ENCODE measurements at places on chromosomes 7 and 10.

- DNase-seq: no peak
Observed at GRCh38 chr10:62085821-62086220, 182.8 kb downstream of the RTKN2 start.

GRCh38 chr7:140698477-140698876 is 2.0 kb downstream of the NDUFB2 start:
- DNase-seq: no peak

DNA sequence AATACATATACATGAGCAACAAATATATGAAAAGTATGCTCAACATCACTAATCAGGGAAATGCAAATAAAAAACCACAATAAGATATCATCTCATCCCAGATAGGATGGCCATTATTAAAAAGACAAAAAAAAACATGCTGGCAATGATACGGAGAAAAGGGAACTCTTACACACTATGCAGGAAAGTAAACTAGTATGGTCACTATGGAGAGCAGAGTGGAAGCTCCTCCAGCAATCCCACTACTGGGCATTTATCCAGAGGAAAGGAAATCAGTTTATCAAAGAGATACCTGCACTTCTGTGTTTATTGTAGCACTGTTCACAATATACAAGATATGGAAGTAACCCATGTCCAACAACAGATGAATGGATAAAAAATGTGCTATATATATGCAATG is 217.5 kb downstream of the SDK1 start:
- no peak for DNase-seq

- DNase-seq: no peak
Observed at GRCh38 chr7:103009466-103010185, 65.0 kb downstream of the FBXL13 start.

DNA sequence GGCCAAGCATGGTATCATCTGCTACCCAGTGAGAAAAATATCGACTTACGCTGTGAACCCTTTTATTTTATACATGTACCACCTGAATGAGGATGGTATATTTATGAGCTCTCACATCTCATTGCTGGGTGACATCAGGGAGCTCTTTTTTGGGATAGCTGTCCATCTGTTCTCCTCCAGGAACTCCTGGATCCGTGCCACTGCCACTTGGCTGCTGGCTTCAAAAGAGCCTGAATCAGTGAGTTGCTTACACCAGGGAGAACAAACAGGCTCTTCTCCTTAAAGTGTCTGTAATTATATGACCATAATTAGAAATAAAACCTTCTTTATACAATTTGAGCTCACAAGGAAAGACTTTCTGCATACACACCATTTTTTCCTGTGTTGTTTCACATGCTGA is 106.2 kb downstream of the KAT6B start:
- no peak for DNase-seq

GRCh38 chr7:126569402-126569801 is 683.3 kb downstream of the GRM8 start:
- DNase-seq: no peak

DNA sequence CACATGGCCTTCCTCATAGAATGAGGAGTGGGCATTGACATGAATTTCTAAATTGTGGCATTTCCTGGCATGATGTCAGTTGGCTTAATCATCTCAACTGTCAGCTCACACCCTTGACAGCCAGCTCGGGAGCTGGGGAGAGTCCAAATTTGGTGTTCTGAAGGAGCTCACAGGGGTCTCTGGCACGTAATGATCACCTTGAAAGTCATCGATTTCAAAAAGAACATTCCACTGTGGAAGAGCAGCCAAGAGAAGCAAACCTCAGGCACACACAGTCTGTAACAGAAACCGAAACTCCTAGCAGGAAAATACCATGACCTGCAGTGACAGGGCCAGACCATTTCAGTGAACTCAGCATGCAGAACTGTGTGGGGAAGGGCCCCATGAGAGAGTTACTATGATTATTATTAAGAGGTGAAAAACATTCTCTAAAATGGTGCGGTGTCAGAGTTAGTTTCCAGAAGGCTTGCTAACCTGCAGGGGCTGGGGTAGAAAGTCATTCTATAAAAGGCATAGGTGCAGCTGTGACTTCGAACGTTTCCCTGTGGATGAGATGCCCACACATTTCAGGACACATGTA is 26.4 kb upstream of the KLF6 start:
- peak; percentile 56 for DNase-seq

GRCh38 chr10:93198401-93199131 is 124.9 kb downstream of the CYP26A1 start:
- DNase-seq: no peak

- no peak for DNase-seq
Observed at GRCh38 chr10:125823663-125824251, 411 bp downstream of the BCCIP start.

DNA sequence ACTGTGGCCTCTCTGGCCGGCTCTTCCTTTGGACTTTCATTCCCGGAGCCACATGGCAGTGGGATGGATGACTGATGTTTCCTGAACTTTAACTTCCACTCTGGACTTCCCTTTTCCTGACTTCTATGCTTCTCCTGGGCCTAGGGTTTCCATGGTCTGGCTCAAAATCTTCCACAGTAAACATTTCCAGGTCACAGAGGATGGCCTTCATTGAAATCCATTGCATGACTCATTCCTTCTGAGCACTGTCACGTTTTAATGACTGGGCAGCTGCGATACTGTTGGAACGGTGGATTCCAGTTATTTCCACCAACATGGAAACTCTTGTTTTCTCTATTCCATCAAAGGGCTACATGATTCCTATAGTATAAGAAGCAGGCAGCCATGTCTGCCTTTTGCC is 24.4 kb upstream of the ZNF273 start:
- no peak for DNase-seq

DNA sequence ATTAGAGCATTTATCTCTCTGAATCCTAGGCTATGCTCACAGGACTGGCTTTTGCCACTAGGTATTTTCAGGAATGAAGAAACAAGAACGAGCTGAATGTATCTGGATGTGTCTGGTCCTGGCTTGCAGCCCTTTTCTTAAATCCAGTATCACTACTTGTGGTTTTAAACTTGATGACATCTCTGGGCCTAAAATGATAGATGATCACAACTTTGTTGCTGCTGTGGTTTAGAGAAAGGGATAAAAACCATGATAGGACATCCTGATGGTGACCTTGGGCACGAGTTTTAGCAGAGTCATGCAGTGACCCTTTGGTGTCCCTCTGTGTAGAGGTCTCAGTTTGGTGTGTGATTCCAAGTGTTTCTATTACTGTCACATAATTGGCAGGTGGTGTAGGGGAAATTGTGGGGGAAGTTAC is 31.7 kb upstream of the SEMA3C start:
- DNase-seq: no peak

DNA sequence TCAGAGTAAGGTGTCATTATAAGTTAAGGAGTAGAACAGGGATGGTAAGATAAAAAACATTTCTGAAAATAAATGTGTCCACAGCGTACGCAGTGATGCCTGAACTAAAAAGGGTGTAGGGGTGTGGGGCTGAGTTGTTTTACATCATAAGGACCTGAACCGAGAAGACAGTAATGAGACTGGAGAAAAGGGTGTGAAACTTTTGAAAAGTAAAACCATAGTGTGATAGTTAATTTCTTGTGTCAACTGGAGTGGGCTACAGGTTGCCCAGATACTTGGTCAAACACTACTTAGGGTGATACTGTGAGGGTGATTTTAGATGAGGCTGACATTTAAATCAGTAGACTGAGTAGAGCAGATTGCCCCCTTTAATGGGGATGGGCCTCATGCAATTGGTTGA is 169.0 kb upstream of the PRPS1L1 start:
- DNase-seq: no peak

- DNase-seq: no peak
Observed at GRCh38 chr10:72333112-72334015, 21.4 kb downstream of the DNAJB12 start.

- no peak for DNase-seq
Observed at GRCh38 chr7:4343272-4344247, 338.5 kb upstream of the FOXK1 start.

DNA sequence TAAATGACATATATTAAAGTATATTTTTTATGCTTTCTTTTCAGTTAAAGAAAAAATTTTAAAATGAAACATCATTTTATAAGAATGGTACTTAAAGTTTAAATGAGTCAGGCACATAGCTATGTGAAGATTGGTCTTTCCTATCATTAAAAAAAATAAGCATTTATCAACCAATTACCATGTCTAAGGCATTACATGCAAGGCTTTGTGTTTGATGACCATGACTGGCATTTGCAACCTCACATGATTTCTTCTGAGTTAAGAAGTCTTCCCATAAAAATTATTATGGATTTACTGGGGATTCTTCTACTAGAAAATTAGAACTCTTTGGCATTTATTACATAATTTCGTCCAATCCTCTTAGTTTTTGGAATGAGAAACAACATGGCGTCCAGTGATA is 776.1 kb downstream of the MAGI2 start:
- no peak for DNase-seq

DNA sequence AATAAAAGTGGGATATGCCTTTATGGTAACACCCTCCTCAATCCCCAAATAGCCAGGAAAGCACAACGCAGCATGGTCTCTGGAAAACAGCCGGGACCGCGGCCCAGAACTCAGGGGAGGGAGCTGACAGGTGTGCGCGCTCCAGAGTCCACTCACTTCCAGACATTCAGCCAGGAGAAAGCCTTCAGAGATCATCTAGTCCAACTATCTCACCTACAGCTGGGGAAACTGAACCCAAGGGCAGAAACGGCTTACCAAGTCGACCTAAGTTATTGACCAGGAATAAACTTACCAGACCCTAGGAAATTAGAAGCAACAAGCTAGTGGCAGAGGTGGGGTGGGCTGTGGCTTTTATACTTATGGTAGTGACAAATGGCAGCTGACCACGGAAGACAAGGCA is 16.4 kb downstream of the GSDME start:
- no peak for DNase-seq

GRCh38 chr7:515628-516027 is 4.0 kb downstream of the PDGFA start:
- DNase-seq: no peak

- DNase-seq: no peak
Observed at GRCh38 chr7:107072133-107072532, 27.6 kb downstream of the PRKAR2B start.

- no peak for DNase-seq
Observed at GRCh38 chr10:49009199-49009979, 69.7 kb upstream of the LRRC18 start.

GRCh38 chr7:39091145-39091544 is 113.4 kb downstream of the POU6F2 start:
- no peak for DNase-seq

GRCh38 chr10:28806488-28806941 is 129.2 kb downstream of the BAMBI start:
- DNase-seq: no peak

- no peak for DNase-seq
Observed at GRCh38 chr7:13829914-13830900, 159.3 kb downstream of the ETV1 start.

All from CD8-positive, alpha-beta memory T cell (primary cell).